ENCODE measurements at places on chromosomes 4 and X. TPM values are rescaled to one million over a fixed set of nuclear protein-coding genes. Genes with fewer than 3 reads are reported as not detected.
A peak's percentile ranks its signal among the peaks of the same experiment; 100 is the strongest.

DNA sequence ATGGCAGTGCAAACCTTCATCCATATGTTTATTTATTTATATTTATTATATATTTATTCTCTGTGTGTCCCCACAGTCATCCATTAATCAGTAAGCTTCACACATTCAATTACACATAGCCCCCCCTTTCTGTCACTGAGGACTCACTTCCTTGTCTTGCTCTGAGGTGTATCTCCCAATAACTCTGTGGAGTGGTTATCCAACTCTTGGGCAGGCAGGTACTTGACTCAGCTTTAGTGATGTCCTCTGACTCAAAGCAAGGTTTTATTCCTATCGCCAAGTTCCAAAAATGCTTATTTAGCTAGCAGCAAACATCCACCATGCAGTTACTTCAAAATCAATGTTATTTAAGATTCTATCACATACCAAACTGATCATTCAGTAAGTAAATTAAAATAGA lies 25.2 kb upstream of the NDP start:
- no peak for DNase-seq

TRMT44 gene
- 12.6 TPM for total RNA-seq

DNA sequence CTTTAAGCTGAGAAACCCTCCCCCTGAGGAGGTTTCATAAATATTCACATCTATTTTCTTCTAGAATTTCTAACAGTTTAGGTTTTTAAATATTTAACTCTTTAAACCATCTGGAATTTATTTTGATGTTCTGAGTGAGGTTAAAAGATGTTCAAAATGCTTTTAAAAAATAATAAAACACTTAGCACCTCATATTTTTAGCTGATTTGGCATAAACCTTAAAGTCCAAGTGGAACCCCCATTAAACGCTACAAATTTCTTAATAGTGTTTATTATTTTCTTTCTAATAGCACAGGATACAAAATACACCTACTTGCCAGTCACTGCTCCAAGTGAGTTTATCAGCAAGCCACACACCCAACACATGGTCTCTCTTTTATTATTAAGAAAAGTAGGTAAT lies 277.2 kb downstream of the QDPR start:
- no peak for DNase-seq

HS6ST2 gene
- total RNA-seq, result not detected

DNA sequence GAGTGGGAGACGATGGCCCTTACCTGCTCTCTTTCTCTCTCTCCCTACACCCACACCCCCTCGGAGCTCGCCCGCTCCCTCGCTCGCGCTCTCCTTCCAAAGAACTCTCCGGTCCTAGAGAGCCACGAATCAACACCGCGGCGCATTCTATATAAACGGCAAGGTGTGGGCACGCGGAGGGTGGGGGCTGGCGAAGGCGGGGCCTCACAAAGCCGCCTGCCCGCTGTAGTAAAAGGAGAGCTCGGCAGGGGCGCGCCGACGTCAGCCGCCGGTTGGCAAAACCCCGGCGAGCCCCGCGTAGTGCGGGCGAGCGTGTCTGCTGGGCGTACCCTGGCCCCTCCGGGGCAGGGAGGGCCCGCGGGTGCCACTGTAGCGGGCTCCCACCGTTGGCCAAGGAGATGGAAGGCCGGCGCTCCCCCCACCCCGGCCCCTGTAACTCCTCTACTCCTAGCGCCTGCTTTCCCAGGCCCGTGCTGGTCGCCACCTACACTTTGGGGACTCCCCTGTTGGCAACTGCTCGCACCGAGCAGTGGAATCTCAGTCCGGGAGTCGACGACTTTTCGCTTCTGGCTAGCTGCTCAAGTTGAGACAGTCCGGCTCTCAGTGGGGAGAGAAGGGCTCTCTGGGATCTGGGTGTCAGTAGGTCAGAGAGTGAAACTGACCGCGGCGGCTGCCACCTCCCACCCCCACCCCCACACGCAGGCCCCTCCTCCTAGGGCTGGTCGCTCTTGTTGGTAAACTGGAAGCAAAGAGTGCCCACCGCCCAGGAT lies 325.5 kb upstream of the F9 start:
- peak; percentile 34 for DNase-seq

GRCh38 chr4:61950625-61951024 lies 750.5 kb downstream of the ADGRL3 start:
- DNase-seq, result no peak

- DNase-seq, result no peak
These were observed 138.9 kb downstream of the MAPK10 start for GRCh38 chr4:86221002-86221401.

SMIM31 gene
- not detected for total RNA-seq

DNA sequence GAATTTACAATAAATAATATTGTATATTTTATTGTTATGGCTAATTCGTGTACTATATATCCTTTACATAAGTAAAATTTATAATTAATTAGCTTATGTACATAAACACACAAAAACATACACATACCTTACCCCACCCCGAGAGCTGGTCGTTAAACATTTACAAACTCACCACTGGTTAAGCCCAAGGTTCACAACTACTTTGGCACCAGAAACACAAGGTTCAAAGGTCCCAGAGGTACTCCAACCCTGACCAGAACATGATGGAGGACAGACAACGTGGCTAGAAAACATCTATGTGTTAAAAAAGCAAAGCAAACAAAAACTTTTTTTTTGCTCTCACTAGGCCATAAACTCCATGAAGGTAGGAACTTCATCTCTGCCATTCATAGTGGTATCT lies 37.7 kb downstream of the SLC25A5 start:
- no peak for DNase-seq

GRCh38 chrX:64182208-64182607 lies 23.3 kb downstream of the AMER1 start:
- DNase-seq, result no peak
